Peyer's patch (tissue), 4 donors: ENCODE measurements at places on chromosomes 16 and 17. TPM values are rescaled to one million over a fixed set of nuclear protein-coding genes. Genes with fewer than 3 reads are reported as not detected.

DNA sequence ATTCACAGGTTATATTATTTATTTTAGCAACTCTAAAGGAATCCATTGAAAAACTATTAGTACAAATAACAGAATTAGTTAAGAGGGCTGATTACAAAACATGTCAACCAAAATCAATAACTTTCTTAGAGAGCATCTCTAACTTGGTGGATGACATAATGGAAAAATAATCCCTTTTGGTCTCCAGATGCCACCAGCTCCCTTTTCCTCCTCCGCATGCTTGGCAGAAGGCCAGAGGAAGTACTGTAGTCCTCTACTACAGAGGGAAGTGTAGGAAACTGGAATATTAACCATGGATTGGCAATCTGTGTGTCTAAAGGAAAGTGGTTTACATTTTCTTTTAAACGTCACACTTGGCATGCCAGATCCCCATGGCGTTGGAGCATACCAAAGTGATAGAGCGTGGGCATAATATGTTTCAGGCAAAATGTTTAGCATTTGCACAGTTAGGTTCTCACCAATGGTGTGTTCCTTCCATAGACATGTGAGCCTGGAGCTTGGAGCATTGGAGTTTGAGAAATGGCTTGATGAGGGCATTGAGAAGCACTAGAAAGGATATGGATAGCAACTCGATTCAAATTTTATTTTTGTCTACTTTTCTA lies 106.3 kb downstream of the PRKCB start:
- no peaks in the 10 kb centered on the region for H3K4me1 ChIP-seq
- H3K27me3 ChIP-seq: no peaks in the 10 kb centered on the region
- no peaks in the 10 kb centered on the region for H3K36me3 ChIP-seq
- no peak for DNase-seq
- no peak overlapping the region for H3K4me3 ChIP-seq

The MRPL10 gene
- total RNA-seq: 36.4 TPM

DNA sequence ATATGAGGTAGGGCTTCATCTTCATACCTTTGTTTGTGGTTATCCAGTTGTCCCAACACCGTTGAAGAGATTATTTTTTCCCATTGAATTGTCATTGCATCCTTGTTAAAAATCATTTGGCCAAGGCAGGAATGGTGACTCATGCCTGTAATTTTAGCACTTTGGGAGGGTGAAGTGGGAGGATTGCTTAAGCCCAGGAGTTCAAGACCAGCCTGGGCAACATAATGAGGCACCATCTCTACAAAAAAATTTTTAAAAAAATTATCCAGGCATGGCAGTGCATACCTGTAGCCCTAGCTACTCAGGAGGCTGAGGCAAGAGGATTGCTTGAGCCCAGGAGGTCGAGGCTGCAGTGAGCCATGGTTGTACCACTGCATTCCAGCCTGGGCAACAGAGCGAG lies 223.9 kb downstream of the TANC2 start:
- no peak overlapping the region for H3K27ac ChIP-seq
- no peaks in the 10 kb centered on the region for H3K4me1 ChIP-seq
- no peaks in the 10 kb centered on the region for H3K36me3 ChIP-seq
- no peak for DNase-seq

DNA sequence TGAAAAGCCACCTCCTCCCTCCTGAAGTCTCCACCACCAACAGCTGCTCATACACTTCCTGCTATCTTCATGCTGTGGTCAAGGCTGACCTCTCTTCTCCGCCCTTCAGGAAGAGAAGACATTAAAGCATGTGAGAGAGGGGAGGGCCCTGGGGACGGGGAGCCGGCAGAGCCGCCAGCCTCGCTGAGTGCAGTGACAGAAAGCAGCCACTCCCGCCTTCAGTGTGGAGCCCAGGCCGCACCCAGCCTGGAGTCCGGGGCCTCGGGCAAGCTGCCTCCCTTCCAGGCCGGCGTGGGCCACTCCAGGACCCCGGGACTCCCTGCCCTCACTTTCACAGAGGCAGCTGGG lies 94.7 kb upstream of the TNRC6C start:
- peaks cover 20% of the 10 kb centered on the region for H3K4me1 ChIP-seq
- H3K27ac ChIP-seq: peak overlapping the region; percentile 8
- no peak for DNase-seq
- H3K4me3 ChIP-seq: no peak overlapping the region
- no peaks in the 10 kb centered on the region for H3K27me3 ChIP-seq

DNA sequence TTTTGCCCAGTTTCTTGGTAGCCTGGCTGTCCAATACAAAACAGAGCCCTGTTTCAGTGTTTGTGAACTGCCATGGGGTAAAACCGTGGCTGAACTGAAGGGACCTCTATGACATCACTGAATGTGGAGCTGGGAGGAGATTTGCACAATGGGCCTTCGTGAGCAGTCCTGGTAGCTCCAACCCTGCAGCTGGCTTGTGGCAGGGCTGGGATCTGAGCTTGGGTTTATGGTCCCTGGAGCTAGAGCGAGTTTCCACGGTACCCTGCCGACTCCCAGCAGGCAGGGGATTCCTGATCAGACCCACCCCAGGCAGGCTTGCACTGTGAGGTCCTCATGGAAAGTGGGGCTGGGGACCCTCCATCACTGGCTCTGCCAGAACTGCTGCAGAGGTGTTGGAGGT lies 247.0 kb downstream of the GSG1L start:
- no peak overlapping the region for H3K4me3 ChIP-seq
- no peaks in the 10 kb centered on the region for H3K36me3 ChIP-seq
- H3K4me1 ChIP-seq: no peaks in the 10 kb centered on the region
- DNase-seq: no peak
- H3K27ac ChIP-seq: no peak overlapping the region

- H3K36me3 ChIP-seq: no peaks in the 10 kb centered on the region
- no peak overlapping the region for H3K27ac ChIP-seq
- no peak overlapping the region for H3K4me3 ChIP-seq
These were observed 50.2 kb downstream of the ANKFN1 start for GRCh38 chr17:56203430-56203829.

The MYL4 gene
- not detected for total RNA-seq

The CDH8 gene
- not detected for total RNA-seq

DNA sequence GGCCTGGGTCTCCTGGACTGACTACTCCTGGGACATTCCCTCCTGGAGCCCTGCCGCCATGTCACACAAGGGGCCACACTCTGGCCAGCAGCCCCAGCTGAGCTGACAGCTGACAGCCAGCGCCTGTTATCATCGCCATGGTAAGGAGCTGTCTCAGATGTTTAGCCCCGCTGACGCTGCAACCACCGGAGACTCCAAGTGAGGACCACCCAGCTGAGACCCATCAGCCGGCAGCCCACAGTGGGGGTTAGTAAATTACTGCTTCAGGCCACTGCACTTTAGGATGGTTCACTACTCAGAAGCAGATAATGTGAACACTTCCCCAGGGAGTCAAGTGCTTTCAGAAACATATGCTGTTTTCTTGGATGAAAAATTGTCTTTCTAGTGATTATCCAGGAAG lies 14.6 kb upstream of the SPHK1 start:
- no peaks in the 10 kb centered on the region for H3K4me1 ChIP-seq
- no peaks in the 10 kb centered on the region for H3K36me3 ChIP-seq
- H3K27me3 ChIP-seq: no peaks in the 10 kb centered on the region
- no peak overlapping the region for H3K4me3 ChIP-seq
- no peak overlapping the region for H3K27ac ChIP-seq

DNA sequence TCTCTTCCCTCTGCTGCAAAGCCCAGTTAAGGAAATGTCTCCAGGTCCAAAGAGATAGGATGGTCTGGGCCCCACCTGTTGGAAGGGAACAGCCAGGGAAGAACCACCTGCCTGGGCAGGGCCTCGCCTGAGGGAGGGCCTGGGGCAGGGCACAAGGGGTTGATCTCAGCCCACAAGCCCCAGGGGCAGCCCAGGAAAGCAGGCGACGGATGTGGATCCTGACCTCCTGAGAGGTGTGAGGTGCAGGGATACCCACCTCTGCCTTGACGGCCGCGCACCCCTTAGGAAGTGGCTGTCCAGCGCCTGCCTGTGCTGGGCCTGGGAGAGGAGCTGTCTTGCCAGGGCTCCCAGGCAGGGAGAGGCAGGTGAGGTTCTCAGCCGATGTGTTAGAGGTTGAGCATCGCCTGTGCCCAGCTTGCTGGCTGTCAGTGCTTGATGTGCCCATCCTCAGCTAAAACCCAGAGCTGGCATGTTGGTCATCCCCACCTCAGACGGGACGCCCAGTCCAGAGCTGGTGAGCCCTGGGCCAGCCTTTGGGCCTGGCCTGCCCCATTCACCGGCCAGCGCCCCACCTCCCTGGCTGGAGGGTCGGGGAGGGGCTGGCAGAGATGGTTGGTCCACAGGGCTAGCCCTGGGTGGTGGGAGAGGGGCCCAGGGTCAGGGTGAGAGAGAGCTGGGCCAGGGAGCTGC lies 434 bp downstream of the CEMP1 start:
- peak overlapping the region; percentile 97 for H3K27ac ChIP-seq
- H3K4me1 ChIP-seq: peaks cover 4% of the 10 kb centered on the region
- no peaks in the 10 kb centered on the region for H3K36me3 ChIP-seq

- H3K27me3 ChIP-seq: no peaks in the 10 kb centered on the region
- H3K4me3 ChIP-seq: no peak overlapping the region
- peaks cover 18% of the 10 kb centered on the region for H3K4me1 ChIP-seq
- no peaks in the 10 kb centered on the region for H3K36me3 ChIP-seq
These were observed 2.3 kb downstream of the ADORA2B start for GRCh38 chr17:15947271-15947670.

DNA sequence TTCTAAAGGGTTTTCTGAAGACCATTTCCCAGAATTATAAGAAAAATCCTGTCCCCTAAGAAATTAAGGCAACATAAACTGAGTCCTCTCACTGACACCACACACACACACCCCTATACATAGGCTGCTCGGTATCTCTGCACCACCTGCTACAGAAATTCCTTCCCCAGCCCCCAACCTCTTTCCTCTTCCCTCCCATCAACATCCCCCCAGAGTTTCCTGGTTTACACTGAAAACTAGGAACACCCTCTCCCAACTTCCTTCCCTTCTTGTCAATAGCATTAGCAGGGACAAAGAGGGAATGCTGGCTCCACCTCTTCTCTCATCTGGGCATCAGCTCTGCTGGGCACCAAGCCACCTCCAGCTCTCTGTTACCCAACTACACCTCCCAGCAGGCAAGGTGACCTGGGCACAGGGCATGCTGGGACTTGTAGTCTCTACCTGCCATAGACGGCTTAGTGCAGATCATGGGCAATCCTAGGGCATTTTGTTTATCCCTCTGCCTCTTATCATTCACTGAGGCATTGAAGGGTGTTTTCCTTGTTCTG lies 15.7 kb downstream of the CAVIN1 start:
- peaks cover 58% of the 10 kb centered on the region for H3K4me1 ChIP-seq
- peak overlapping the region; percentile 52 for H3K27ac ChIP-seq
- no peaks in the 10 kb centered on the region for H3K36me3 ChIP-seq
- no peaks in the 10 kb centered on the region for H3K27me3 ChIP-seq

The BRIP1 gene
- total RNA-seq: 4.7 TPM
